EL (cell line): ENCODE measurements at places on chromosomes 2 and 18.
A peak's percentile ranks its signal among the peaks of the same experiment; 100 is the strongest.

- DNase-seq = no peak
Observed at GRCh38 chr2:162014751-162015150, 59.3 kb downstream of the DPP4 start.

- DNase-seq = peak; percentile 57
Observed at GRCh38 chr2:236610991-236611821, 41.6 kb downstream of the ACKR3 start.

DNA sequence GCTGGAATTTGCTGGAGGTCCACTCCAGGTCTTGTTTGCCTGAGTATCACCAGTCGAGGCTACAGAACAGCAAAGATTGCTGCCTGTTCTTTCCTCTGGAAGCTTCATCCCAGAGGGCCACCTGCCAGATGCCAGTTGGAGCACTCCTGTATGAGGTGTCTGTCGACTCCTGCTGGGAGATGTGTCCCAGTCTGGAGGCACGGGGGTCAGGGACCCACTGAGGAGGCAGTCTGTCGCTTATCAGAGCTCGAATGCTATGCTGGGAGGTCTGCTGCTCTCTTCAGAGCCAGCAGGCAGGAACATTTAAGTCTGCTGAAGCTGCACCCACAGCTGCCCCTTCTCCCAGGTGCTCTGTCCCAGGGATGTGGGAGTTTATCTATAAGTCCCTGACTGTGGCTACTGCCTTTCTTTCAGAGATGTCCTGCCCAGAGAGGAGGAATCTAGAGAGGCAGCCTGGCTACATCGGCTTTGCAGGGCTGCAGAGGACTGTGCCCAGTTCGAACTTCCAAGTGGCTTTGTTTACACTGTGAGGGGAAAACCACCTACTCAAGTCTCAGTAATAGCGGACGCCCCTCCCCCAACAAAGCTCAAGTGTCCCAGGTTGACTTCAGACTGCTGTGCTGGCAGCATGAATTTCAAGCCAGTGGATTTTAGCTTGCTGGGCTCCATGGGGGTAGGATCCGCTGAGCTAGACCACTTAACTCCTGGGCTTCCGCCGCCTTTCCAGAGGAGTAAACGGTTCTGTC lies 301.1 kb downstream of the ERBB4 start:
- no peak for DNase-seq

- no peak for DNase-seq
Observed at GRCh38 chr2:207706936-207707860, 4.2 kb upstream of the CCNYL1 start.

GRCh38 chr18:32440518-32440917 lies 30.2 kb downstream of the GAREM1 start:
- DNase-seq = no peak

GRCh38 chr2:61165946-61166345 lies 4.0 kb downstream of the C2orf74 start:
- DNase-seq = no peak

GRCh38 chr2:206232287-206233035 lies 42.0 kb upstream of the ZDBF2 start:
- DNase-seq = no peak

- no peak for DNase-seq
Observed at GRCh38 chr2:171136024-171136423, 24.7 kb downstream of the TLK1 start.

- no peak for DNase-seq
Observed at GRCh38 chr2:233855345-233855744, 1.0 kb upstream of the HJURP start.

DNA sequence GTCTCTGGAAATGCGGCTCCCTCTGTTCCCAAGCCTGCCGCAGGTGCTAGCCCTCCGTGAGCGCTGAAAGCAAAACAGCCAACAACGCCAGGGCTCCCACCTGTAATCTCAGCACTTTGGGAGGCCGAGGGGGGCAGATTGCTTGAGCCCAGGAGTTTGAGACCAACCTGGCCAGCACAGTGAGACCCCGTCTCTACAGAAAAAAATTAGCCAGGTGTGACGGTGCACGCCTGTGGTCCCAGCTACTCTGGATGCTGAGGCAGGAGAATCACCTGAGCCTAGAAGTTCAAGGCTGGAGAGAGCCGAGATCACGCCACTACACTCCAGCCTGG lies 41.3 kb upstream of the PTMA start:
- no peak for DNase-seq

GRCh38 chr2:217950401-217950871 lies 52.4 kb downstream of the TNS1 start:
- no peak for DNase-seq

DNA sequence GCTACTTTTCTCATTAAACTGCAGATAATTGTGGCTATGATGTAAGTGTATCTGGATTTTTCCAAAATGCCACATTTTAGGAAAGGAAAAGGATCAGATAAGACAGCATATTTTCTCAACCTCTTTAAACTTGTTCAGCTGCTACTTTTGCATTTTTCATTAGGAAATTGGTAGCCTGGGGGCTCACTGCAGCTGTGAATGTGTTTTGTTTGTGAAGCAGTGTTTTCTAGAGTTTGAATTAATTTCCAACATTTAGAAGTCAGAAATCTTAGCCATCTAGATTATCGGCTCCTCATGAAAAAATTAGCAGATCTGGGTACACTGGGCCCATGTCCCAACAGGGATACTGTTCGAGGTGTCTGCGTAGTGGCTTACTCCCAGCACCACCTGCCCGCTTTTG lies 56.3 kb upstream of the ZDBF2 start:
- DNase-seq = no peak
